ENCODE measurements at places on chromosomes 1 and 21.

- peak overlapping the region; percentile 98 for H3K27ac ChIP-seq
- H3K4me1 ChIP-seq: peaks cover 74% of the 10 kb centered on the region
- peak overlapping the region; percentile 93 for H3K4me3 ChIP-seq
- H3K27me3 ChIP-seq: no peaks in the 10 kb centered on the region
- peaks cover 18% of the 10 kb centered on the region for H3K36me3 ChIP-seq
These were observed 648 bp upstream of the ADAR start for GRCh38 chr1:154608397-154609270.

- H3K36me3 ChIP-seq: peaks cover 2% of the 10 kb centered on the region
- no peak overlapping the region for H3K27ac ChIP-seq
- no peaks in the 10 kb centered on the region for H3K4me1 ChIP-seq
- no peak overlapping the region for H3K4me3 ChIP-seq
- H3K27me3 ChIP-seq: no peaks in the 10 kb centered on the region
These were observed 26.3 kb downstream of the FRRS1 start for GRCh38 chr1:99740141-99740540.

- H3K27ac ChIP-seq: no peak overlapping the region
- H3K36me3 ChIP-seq: peaks cover 3% of the 10 kb centered on the region
- H3K4me3 ChIP-seq: no peak overlapping the region
- no peaks in the 10 kb centered on the region for H3K4me1 ChIP-seq
- peaks cover 6% of the 10 kb centered on the region for H3K27me3 ChIP-seq
- DNase-seq: no peak
These were observed 135.4 kb downstream of the PROX1 start for GRCh38 chr1:214123061-214123784.

DNA sequence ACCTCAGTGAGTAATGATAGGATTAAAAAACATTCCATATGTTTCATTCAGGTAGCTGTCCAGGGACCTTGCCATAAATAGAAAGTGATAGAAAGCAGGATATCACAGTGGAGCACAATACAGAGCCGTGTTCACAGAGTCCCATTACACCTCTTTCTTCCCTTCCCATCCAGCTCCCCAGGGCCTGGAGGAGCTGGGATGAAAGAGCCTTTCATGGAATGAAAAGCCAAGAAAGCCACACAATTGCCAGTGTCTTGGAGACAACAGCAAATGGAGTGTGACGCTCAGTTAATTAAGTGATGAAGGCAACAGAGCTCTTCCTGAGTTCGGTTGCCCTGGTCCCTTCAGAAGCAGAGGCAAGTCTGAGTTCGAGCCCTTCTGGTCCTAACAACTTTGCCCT, 387.3 kb upstream of the PLXNA2 start:
- no peaks in the 10 kb centered on the region for H3K27me3 ChIP-seq
- no peak overlapping the region for H3K27ac ChIP-seq

GRCh38 chr21:45542242-45542666, at the start of gene SLC19A1:
Gene SLC19A1 (minus strand): TSS chr21:45542440. CDS start chr21:45537959, 4,481 bp downstream.
- no peaks in the 10 kb centered on the region for H3K27me3 ChIP-seq
- peak within 1 kb of the TSS; percentile 88 for H3K27ac ChIP-seq
- H3K36me3 ChIP-seq: peaks cover 10% of the 10 kb centered on the region
- peak; percentile 80 for DNase-seq
- H3K4me3 ChIP-seq: peak within 1 kb of the TSS; percentile 85
- peaks cover 18% of the 10 kb centered on the region for H3K4me1 ChIP-seq

- H3K27me3 ChIP-seq: peaks cover 11% of the 10 kb centered on the region
- peaks cover 2% of the 10 kb centered on the region for H3K36me3 ChIP-seq
- H3K4me1 ChIP-seq: peaks cover 7% of the 10 kb centered on the region
These were observed 91.8 kb downstream of the ADCY10 start for GRCh38 chr1:167821969-167822685.

All from activated naive CD8-positive, alpha-beta T cell treated with anti-CD3 and anti-CD28 coated beads, Interleukin-2, amount 50 U/mL, for 24 hours (primary cell).